ENCODE measurements at places on chromosomes 12 and 14.

DNA sequence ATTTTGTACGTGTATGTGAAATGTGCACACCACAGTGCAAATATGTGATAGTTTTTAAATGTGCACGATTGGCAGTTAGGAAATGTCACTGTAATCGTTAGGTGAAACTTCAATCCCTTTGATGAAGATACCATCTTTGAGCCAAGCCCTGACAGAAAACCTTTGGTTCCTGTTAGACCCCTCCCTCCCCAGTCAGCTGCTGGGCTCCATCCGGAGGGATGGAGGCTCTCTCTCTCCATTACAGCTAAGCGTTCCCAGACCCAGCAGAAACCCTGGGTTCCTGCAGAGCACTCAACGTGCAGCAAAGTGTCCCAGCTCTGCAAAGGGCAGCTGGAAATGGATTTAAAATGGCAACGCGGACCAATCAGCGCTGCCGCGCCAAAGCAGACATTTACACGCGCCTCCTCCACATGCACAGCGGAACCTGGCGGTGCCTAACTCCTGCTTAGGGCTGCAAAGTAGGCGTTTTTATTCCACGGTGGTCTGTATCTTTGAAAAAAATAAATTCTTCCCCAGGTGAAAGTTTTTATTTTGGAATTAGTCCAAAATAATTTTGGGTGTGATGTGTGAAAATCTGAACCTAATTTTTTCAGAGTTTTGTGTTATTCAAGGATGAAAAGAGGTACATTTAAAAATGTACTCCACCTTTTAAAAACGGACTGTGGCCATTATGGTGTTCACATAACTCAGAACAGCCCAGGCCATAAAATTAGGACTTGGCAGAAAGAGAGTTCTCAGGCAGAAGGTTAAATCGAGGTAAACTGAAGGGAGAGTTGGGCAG is 1.4 kb upstream of the HMGA2 start:
- no peak for DNase-seq

DNA sequence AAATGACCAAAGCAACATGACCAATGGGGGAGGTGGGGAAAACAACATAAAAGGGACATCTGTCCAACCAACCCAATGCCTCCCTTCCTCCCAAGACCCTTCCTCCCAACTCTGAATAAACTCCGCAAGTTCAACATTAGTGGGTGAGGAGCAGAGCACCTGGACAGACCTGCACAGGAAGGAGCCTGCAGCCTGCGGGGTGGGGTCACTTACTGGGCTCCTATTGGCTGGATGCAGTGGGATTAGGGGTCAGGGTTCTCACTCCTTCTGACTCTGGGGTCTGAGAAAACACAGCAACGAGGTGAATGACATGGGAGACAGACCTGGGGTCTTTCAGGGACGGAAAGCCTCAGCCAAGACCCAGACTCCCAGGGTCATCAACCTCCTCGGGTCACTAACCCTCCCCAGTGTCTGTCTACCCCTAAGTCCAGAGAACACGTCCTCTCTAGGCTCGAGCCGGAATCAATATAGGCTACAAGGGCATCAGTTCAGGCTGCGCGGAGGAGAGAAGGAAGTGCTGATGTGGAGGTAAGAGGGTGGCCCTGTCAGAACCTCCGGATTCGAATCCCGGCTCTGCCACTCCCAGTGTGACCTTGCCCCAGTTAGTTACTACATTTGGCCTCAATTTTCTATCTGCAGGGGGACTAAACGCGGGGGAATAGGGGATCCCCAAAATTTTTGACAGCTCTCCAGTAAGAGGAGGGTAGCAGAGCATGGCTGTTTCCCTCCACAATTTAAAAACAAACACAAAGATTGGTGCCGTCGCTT is 860 bp downstream of the NDRG2 start:
- DNase-seq = no peak

GRCh38 chr12:67640863-67641262 is 7.7 kb upstream of the DYRK2 start:
- DNase-seq = no peak

GRCh38 chr12:85329913-85330312 is 49.9 kb downstream of the ALX1 start:
- no peak for DNase-seq

DNA sequence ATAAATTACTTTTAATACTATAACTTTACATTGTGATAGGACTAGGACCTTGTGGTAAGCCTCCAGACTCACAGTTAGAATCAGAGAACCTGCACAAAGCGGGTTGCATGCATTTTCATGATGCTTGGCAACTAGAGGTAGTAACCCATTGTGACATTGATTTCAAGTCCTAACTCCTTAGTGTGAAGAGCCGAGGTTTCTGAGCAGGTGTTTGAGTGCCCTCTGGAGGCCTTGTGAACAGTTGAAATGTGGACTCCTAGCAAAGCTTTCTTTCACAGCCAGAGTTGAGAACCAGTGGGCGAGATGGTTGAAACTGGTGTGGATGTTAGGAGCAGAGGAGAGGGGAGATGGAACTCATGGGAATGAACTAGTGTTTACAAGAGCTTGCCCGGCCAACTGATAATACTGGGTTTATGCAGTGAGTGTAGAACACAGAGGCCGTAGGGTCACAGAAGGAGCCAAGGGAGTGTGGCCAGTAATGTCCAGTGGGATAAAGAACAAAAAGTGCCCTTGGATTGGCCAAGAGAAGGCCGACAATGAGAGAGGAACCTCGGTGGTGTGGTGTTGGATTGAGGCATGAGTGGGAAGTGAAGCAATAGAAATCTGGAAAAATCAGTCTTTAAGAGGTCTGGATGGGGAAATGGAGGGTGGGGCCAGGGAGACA is 10.9 kb downstream of the ZNF664 start:
- peak; percentile 6 for DNase-seq

- no peak for DNase-seq
Measured at GRCh38 chr14:50347521-50347920, 35.4 kb downstream of the DMAC2L start.

- no peak for DNase-seq
Measured at GRCh38 chr12:3199551-3200031, 122.4 kb downstream of the TSPAN9 start.

- no peak for DNase-seq
Measured at GRCh38 chr12:96587691-96588090, 98.3 kb downstream of the CFAP54 start.

GRCh38 chr14:69263364-69263763 is 3.4 kb downstream of the GALNT16 start:
- no peak for DNase-seq

- DNase-seq = no peak
Measured at GRCh38 chr12:102298022-102298421, 100.4 kb upstream of the PMCH start.

DNA sequence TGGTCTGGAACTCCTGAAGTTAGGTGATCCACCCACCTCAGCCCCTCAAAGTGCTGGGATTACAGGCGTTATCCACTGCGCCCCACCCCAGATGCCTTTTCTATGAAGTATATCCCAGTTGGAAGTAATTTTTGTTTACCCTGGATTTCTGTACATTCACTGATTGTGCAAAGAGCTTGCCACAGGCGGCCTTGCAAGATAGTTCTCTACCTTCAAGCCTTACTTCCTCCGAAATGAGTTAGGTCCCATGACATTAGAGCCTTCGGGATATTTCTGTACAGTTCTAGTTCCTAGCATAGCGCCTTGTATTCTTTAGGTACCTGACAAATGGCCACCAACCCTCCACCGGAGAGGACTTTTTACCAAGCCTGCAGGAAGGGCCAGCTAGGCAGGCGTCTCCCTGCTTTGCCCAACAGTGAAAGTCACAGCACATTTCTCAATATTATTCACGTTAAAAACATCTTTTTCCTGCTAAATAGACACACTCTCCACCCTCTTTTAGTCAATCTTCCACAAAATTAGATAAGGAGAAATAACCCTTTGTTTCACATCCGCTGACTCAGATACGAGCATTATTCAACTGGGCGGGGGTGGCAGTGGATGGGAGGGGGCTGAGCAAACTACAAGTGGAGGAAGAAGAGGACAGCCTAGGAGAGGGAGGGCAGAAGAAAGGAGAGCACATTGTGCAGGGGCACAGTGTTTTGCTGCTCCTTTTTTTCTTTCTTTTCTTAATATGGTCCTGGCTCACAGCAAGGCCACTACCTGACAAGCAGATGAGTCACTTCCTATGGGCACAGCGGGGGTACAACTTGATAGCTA is 40.0 kb upstream of the CAPRIN2 start:
- DNase-seq = no peak

- no peak for DNase-seq
Measured at GRCh38 chr14:32300136-32300535, 29.0 kb upstream of the AKAP6 start.

DNA sequence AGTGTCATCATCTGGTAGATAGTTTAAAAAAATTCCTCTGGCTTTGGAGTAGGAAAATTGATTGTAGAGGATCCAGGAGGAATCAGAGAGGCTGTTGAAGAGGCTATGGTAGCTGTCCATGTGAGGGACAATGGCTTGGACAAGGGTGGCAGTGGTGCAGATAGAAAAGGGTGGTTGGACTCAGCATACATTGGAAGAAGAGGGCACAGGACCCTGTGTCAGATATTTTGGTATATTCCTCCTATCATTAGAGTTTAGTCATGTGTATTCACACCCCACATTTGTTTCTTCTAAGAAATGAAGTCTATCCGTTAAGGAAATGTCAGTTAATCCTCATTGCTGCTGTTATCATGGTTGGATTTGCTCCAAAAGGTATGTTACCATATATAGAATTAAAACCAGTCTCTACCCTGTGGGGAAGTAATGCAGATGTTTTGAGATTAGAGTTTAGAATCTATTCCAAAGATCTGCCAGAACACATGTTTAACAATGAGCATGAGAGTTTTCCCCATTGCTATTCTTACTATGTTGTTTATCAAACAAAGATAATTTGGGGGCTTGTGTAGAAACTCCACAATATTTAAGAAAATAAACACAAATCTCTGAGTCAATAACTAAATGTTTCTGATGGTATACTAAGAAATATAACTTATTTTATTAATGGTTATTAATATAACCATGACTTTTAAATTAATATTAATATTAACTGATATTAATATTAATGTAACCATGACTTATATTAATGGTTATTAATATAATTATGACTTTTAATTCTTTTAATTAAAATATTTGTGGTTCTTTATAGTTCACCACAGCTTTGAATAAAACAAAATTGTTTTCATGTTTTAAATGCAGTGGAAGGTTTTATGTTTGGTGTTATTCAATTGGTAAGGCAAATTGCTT is 80.9 kb downstream of the CRADD start:
- DNase-seq = no peak

DNA sequence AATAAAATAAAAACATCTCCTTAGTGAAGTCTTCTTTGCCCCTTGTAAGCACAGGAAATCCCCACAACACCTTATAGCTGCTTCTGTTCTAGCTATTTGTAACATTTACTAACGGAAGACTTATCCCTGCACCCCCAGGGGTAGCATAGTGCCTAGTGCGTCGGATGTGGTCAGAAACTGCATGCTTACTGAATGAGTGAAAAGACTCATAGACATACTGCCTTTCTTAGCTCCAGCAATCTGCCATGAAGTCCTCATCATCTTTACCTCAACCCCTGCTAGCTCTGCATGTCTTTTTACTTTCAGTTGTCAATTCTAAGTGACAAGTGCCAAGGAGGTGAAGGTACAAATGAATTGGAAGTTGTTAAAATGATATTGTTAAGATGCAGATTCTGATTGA is 12.9 kb downstream of the RIOX1 start:
- DNase-seq = no peak

GRCh38 chr12:47941871-47942613 is 21.4 kb upstream of the TMEM106C start:
- peak; percentile 30 for DNase-seq

GRCh38 chr14:37061697-37062096 is 110.7 kb downstream of the SLC25A21 start:
- no peak for DNase-seq

DNA sequence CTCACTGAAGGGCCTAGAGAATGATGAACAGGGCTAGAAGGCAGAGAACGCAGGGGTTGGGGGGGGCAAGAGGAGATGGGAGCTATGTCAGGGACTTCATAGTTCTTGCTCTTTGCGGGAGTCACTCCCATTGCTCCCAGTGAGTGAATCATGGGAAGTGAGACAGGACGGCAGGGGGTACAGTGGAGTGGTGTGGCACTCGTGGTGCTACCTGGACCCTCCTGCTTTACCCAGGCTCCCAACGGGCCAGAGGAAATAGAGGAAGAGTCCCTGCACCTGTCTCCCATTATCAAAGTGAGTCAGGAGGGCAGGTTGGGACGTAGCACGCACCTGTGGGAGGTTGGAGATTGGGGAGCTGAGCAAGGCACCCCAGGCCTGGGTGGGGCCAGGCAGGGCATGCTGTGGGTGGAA is 1.3 kb upstream of the KRT8 start:
- no peak for DNase-seq

- DNase-seq = no peak
Measured at GRCh38 chr12:65313719-65314317, 35.3 kb downstream of the MSRB3 start.

- DNase-seq = no peak
Measured at GRCh38 chr14:50756300-50756699, 74.7 kb downstream of the NIN start.

GRCh38 chr14:59897757-59898383 is 22.1 kb upstream of the LRRC9 start:
- no peak for DNase-seq

- no peak for DNase-seq
Measured at GRCh38 chr12:94535510-94535921, 75.8 kb upstream of the CEP83 start.

- no peak for DNase-seq
Measured at GRCh38 chr12:31600750-31601149, 9.8 kb upstream of the DENND5B start.

DNA sequence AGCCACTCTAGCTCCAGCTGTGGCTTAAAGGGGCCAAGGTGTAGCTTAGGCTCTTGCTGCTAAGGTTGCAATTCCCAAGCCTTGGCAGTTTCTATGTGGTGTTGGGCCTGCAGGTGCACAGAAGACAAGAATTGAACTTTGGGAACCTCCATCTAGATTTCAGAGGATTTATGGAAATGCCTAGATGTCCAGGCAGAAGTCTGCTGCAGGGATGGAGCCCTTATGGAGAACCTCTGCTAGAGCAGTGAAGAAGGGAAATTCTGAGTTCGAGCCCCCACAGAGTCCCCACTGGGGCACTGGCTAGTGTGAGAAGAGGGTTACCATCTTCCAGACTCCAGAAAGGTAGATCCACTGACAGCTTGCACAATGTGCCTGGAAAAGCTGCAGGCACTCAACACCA is 694.7 kb downstream of the SLC16A7 start:
- DNase-seq = no peak

- no peak for DNase-seq
Measured at GRCh38 chr14:75515629-75515996, 6.7 kb upstream of the BATF start.

DNA sequence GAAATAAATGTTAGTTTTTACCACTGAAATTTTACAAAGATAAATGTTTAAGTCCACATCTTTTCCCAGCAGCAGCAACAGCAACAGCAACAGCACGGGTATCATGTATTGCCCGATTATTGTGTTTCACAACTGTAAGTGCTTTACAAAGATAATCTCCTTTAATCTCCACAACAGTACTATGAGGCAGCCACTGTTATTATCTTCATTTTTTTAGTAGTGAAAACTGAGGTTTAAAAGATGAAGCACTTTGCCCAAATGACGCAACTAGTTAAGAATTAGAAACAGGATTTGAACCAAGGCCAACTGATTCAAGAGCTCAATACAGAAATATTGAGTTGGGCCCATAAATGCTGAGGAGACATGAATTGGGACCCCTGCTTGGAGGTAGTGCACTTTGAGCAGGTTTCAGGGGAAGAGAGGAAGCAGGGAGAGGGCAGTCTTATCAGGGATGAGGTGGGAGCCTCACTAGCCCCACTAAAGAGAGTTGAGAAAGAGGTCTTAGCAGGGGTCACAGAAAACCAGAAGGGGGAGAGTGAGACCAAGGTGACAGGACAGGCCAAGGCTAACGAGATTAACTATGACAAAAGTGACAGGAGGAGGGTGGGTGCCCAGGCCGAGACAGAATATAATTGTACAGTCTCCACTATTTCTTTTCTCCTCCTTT is 15.3 kb downstream of the KRT2 start:
- DNase-seq = no peak
